ENCODE measurements at places on chromosomes 1 and 21.

DNA sequence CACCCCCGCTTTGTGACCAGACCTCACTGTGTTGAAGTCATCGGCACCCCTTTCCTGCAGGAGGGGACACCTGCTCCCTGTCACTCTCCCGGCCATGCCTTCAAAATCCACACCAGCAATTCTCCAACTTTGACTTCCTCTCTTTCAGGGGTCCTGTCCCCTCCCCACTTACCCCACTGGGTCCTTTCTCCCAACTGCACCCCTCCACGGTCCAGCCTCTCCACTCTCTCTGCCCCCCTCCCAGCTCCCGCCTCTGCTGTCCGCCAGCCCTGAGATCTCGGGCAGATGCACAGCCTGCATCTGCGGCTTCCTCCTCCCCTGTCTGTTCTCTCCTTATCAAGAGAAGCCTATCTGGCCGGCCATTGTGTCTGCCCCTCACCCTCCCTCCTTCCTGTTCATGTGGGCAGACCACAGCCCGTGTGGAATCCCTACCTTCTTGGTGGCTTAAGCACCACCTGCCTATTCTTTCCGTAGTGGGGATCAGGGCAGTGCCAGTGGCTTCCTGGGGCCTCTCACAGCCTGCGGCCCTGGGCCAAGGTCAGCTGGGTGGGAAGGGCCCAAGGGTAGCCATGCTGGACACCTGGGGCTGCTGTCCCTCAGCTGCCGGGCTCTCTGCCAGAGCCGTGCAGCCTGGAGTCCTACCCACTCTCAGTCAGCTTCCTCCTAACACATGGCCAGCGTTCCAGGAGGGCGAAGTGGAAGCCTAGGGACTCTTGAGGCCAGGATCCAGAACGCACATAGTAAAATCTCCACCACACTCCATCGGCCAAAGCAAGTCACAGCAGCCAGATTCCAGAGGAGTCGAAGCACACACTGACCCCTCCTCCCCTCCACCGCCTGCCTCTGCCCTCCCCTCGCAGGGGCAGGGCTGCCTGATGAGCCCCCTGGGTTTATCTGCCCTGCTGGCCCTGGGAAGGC, 5.1 kb upstream of the HES4 start:
- no peak for DNase-seq

GRCh38 chr1:223298701-223299100, 65.3 kb downstream of the SUSD4 start:
- DNase-seq, result no peak

DNA sequence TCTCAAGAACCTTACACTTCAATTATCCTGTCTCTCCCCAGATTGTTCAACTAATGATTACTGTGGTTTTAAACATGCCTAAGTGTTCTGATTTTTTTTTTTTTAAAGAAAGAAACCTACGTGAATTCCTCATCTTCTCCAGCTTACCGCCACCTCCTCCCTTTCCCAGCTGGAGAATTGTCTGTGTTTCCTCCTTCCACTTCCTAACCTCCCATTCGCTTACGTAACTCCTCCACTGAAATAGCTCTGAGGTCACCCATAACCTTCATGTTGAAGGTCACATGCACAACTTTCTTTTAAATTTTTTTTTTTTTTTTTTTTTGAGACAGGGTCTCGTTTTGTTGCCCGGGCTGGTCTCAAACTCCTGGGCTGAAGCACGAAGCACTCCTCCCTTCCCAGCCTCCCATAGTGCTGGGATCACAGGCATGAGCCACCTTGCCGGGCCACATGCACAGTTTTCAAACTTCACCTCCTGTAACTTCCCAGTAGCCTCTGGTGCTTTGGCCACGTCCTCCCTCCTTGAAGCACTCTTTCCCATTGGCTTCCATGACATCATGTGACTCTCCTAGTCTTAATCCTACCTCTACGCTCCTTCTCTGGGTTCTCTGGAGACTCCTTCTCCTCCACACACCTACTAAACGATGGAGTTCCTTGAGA, 9.8 kb upstream of the CAPZB start:
- no peak for DNase-seq

GRCh38 chr1:178220094-178220493, 126.2 kb downstream of the RASAL2 start:
- no peak for DNase-seq

- no peak for DNase-seq
These were observed 591.6 kb downstream of the PTPRU start for GRCh38 chr1:29827801-29828525.

- DNase-seq, result no peak
These were observed 248.2 kb upstream of the SGIP1 start for GRCh38 chr1:66285618-66286270.

DNA sequence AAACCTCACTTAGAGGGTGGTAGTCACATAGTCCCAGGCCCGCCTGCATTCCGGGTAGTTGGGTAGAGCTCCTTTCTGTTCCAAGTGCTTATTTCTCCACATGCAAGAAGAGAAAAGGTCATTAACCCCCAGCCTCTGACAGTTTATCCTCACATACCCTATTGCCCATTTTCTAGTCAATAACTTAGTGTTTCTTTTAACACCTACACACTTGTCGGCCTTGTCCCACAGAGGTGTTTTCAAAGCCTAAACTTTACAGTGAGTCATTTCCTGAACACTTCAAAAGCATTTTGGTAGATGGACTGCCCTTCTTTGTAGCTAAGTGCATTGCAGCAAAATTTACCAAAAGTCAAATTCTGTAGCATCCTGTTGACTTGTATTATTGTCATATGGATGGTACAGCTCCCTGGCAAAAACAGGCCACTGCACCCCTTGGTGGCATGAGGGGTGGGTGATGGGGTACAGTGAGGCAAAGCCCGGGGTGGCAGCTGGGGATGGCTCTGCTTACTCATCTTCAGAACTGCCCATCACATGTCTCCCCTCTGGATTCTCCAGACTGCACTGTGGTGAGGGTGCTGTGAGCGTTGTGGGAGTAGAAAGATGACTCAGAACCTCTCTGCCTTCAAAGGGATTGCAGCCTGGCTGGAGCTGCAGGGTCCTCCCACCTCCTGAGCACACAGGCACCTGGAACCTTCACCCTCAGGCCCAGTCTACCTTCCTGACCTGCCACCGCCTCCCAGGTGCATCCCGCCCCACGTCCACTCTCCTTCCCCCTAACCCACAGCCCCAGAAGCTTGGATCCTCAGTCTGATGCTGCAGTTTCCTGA, 45.8 kb upstream of the DMRTB1 start:
- no peak for DNase-seq

DNA sequence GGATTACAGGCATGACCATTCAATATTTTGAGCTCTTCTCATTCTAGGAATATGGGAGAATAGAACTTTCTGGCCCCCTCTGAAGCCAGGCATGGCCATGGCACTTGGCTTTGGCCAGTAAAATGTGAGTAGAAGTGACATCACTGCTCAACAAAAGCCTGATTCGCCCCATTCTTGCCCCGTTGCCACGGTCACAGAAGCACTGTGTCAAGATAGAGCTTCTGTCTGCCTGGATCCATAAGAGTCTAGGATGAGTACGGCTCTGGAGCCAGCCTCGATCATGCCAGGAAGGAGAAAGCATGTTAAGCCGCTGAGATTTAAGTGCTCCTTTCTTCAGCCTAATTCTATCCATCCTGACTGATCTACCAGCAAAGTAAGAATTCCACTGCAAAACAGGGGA, 113.1 kb downstream of the TIAM1 start:
- DNase-seq, result no peak

DNA sequence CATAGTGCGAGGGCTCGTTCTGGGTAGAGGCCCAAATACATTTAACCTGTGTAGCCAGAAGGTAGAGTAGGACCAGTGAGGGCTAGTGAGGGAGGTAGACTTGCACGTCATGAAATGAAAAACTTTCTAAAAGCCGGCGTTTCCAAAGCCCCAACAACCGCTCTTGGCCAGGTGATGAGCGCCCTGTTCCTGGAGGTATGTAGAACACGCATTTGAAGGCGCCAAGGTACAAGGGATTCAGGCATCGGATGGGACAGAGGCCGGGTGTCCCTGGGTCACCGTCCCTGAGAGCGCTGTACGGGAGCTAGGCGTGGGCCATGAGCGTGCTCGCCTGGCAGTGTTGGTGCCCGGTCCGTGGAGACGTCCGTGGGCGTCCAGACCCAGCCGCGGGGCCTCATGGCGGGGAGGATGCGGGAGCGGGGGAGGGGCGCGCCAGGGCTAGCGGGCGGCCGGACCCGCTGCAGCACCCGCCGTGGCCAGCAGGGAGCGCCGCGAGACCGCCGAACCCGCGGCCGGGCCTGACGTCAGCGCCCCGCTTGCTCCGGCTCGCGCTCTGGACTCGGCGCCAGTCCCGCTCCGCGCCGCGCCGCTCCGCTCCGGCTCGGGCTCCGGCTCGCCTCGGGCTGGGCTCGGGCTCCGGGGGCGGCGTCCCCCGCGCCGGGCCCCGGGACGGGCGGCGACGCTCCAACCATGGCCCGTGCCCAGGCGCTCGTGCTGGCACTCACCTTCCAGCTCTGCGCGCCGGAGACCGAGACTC, at the start of gene PTPRU:
Gene PTPRU (plus strand): TSS at position 568 of the 757 bp plus-strand sequence. CDS start 123 bp downstream, at position 691.
- DNase-seq, result peak; percentile 27

GRCh38 chr1:54378157-54378873, 27.9 kb downstream of the SSBP3 start:
- DNase-seq, result no peak

DNA sequence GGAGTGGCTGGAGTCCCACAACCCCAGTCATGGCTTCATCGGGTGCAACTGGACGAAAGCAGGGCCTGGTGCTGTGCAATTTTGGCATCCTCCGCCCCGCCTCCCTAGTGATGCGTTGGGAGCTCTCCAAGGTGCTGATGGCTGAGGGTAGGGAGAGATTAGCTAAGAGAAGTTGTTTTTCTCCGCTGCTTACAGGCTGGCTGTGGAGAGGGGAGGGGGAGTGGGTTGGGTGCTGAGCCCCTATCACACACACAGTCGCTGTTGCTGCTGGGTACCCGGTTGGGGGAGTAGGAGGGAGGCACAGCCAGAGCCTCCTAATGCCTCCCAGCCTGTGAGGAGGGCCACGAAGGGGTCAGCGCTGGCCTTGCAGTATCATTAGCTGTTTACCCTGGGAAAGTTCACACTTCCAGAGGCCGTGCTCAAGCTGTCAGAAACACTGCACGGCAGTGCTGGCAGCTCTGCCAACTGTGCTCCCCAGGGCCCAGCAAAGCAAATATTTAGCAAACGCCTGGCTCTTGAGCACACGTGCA, 110.0 kb downstream of the GRIK3 start:
- DNase-seq, result no peak
